Stimulated activated naive CD8-positive, alpha-beta T cell treated with anti-CD3 and anti-CD28 coated beads, Interleukin-15, Interleukin-2, amounts not matched to agents 100 U/mL and 50 U/mL, for 24 hours (primary cell): ENCODE measurements at places on chromosomes 7 and 10.

DNA sequence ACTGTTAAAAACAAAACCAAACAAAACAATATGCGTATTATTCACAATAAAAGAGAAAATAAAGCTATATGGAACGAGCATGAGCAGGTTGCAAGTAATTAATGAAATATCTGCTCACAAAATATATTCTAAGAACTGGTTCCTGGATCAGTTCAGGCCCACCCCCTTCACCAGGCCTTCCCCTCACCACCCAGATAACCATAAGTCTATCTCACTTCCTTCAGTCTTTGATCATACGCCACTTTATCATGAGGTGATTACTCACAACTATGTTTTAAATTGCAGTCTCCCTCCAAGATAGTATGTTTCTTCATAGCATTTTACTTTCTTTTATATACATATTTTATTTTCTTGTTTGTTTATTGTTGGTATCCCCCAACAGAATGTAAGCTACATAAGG is 263.1 kb upstream of the HGF start:
- no peak for DNase-seq

DNA sequence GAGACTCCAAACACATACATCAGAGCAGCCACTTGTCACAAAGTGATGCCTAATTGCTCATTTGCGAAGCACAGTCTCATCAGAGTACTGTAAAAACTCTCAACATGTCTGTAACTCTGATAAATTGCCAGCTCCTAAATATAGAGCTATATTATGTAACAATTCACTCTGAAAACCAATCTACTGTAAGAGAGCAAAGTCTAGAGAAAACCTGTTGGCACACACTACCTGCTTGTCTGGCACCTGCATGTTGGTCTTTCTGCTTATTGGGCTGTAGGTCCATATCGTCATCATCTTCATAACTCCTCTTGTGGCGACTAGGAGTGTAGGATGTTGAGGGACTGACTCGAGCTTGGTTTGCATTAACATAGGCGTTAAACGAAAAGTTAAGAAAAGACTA is 19.8 kb downstream of the MCMBP start:
- DNase-seq = no peak

DNA sequence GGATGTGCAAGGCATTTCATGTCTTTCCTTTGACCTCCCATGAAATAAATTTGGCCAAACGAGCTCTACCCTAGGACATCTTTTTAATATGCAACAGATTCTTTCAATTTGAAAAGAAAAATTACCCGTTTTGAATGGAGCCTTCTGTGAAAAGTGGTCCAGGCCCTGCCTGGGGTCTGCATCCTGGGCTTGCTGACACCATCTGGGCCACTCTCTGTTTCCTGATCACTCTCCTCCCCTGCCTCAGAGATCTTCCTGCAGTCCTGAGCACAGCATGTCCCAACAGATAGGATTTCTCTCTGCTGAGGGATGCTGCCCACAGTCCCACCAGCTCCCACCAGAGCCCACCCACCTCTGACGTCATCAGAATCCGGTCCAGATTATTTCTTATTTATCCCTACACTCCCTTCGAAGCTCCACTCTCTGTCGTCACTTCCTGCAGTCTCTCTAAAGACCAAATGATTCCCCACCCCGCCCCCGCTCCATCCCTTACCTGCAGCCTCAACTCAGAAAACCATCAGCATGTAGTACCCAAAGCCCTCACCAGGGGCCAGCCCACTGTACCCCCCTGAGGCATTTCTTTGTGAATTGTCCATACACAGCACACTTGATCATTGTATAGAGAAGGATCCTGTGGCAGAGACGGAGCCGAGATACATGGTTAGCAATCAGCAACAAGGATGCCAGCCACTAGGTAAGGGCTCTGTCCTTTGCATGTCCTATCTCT is 192.1 kb upstream of the MGMT start:
- peak; percentile 5 for DNase-seq

- DNase-seq = no peak
Measured at GRCh38 chr7:129468087-129468486, 33.9 kb downstream of the STRIP2 start.
